GM12891 (cell line): ENCODE measurements at places on chromosomes 1 and 21.

- no peak for DNase-seq
Measured at GRCh38 chr1:63592536-63593302, 492 bp upstream of the PGM1 start.

- no peak for DNase-seq
Measured at GRCh38 chr1:39210649-39211048, 6.2 kb downstream of the MACF1 start.

DNA sequence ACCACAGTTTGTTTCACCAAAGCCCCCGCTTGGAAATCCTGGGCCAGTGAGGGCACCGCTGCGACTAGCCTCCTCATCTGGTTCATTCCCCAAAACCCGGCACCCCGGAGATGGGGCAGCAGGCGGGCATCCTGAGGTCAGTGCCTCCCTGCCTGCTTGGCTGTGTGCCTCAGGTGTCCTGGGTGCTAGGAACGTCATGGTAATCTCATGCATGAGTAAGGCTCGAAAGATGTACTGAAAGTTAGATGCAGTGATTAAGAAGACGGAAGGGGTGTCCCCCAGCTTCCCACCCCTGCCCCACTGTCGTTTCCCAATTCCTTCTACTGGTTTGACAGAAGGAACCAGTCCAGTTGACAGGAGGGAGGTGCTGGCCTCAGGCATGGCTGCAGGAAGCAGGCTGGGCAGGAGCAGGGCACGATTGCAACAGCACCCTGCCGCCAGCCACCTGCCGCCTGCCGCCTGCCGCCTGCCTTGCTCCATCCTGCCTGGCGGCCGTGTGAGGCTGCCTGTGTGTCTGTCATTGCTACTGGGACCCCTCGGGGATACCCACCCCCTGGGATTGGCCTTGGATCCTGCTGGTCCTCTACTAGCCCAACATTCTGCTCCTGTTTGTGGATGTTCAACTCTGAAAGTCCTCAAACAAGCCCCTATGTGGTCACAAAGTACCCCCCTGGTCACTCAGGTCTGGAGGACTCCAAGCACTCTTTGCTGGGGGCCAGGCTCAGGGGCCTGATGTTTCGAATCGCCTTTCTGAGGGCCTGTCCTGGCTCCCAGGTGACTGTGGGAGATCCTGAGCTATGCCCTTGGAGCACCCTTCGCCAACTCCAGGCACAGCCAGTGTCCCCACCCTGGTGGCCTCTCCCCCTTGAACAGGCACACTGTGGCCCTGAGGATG, 73.0 kb upstream of the IFFO2 start:
- no peak for DNase-seq

DNA sequence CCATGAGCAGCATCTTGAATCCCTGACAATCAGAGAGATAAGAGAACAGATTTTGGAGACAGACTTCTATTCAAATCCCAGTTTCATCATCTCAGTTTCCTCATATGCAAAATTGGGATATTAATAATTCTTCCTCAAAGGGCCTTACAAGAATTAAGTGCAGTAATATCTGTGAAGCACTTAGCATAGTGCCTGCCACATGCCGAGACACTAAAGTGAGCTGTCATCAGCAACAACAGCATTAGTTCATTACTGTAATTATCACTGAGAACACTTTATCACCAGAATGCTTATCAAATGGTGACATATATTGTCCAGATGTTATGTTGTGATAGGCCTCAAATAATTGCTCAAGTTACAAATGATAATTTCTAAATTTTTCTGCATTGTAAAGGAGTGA, 922 bp upstream of the FCRLB start:
- no peak for DNase-seq

DNA sequence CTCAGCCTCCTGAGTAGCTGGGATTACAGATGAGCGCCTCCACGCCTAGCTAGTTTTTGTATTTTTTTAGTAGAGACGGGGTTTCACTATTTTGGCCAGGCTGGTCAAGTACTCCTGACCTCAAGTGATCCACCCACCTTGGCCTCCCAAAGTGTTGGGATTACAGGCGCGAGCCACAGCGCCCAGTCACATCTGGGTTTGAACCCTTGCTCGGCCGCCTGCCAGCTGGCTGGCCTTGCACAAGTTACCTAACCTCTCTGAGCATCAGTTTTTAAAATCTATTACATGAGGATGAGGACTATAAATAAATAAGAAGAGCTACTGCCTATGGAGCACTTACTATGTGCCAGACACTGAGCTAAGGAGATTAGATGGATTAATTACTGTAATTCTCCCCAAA, 17.7 kb upstream of the PADI2 start:
- no peak for DNase-seq

GRCh38 chr1:228415853-228416216, 826 bp downstream of the TRIM17 start:
- no peak for DNase-seq

DNA sequence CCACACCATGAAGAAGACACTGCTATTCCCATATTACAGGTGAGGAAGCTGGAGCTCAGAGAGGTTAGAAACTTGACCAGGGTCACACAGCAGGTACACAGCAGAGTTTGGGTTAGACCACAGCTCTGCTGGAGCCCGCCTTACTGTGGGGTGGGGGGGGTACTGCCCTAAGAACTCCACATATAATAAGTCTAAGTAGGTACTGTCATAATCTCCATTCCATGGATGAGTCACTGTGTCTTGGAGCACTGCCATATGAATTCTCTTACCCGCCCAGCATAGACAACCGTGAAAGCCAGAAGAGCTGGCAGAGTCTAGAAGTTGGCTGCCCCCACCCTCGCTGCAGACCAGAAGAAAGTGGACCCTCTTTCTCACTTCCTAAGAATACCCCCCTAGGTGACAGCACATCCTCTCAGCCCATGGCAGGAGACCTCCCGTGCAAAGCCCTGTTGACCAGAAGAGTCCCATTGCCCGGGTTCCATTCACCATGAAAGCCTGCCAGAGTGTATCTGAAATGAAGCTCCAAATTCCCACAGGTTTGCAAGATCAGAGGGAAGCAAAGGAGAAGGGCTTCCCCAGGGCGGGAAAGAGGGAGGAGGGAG, 5.2 kb upstream of the PLA2G2D start:
- no peak for DNase-seq

DNA sequence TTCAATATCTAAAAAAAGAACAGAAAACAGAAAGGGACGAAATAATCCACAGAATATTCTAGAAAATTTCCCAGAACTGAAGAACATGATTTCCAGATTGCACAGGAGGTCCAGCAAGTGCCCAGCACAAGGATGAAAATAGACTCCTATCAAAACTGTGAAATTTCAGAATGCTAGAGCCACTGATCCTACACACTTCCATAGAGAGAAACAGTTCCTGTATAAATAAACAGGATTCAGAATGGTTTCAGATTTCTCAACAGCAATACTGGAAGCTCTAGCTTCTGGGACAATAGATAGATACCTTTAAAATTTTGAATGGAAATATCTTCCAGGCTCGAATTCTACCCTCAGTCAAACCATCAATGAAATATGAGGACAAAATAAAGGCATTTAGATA, 4.6 kb downstream of the TARBP1 start:
- DNase-seq, result no peak

GRCh38 chr21:29193072-29193471, 62.6 kb downstream of the MAP3K7CL start:
- no peak for DNase-seq

DNA sequence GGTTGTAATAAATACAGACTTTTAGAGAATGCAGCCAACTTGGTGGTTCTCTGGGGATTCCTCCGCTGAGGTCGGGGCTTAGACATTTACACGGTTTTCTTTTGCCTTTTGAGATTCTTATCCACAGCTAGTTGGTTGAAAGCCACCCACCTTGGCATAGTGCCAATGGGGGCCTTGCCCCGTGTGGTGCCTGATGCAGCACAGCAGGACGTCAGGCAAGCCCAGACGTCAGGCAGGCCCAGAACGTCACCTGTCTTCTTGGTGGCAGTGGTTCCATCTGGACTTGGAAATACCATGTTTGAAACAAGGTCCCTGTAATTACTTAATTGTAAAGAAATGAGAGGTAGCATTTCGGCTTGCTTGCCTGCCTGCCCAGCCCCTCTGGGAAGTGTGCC, 78.5 kb downstream of the GALNT2 start:
- no peak for DNase-seq

DNA sequence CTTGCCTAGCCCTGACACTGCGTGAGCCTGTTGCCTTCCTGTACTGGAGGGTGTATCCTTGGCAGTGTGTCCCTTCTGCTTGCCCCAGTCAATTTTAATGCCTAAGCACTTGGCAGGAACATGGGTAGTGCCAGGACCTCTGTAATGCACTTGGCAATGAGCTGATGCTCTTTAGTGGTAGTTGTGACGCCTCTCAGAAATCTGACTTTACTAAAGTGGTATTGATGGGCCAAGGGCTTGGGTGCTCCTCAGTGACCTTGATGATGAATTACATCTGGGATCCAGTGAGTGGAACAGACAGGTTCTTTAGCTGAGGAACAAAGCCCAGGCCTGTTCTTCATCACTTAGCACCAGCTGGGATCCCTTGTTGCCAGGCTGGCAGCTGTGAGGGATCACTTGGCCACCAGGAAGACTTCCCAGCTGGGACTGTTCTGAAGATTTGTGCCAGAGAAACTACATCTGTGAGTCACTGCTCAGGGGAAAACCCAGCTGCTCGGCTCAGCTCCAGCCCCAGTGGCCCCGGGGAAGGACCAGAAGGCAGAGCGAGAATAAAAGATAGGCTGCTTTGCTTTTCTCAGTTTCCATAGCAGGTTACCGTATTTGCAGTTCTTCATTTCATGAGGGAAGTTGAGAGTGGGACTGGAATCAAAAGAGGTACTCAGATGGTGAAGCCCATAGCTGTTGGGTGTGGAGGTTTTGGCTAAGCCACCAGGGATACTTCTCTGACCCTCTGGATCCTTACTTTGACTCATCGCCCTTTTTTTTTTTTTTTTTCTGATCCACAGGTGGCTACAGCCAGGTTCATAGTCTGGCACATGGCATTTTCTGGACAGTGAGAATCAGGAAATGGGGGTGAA, 28.5 kb upstream of the KCNA2 start:
- DNase-seq, result peak; percentile 32

- no peak for DNase-seq
Measured at GRCh38 chr1:33459691-33460090, 12.8 kb upstream of the ZSCAN20 start.

- DNase-seq, result no peak
Measured at GRCh38 chr1:188877668-188878067, 1600.0 kb downstream of the BRINP3 start.

DNA sequence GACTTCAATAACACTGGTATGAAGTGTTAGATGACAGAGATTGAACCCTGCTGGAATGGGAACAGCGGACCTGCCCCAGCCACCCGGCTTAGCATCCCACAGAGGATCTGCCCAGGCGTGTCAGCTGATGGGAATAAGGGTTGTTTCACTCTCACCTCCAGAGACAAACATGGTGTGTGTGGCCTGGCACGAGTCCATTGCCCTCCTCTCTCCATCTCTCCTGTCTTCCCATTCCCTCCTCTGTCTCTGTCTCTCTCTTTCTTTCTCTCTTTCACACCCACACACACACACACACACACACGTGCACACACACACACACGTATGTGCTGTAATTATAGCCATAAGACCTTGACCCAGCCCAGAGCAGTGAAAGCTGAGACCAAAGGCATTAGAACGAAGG, 200.2 kb downstream of the HIVEP3 start:
- no peak for DNase-seq

DNA sequence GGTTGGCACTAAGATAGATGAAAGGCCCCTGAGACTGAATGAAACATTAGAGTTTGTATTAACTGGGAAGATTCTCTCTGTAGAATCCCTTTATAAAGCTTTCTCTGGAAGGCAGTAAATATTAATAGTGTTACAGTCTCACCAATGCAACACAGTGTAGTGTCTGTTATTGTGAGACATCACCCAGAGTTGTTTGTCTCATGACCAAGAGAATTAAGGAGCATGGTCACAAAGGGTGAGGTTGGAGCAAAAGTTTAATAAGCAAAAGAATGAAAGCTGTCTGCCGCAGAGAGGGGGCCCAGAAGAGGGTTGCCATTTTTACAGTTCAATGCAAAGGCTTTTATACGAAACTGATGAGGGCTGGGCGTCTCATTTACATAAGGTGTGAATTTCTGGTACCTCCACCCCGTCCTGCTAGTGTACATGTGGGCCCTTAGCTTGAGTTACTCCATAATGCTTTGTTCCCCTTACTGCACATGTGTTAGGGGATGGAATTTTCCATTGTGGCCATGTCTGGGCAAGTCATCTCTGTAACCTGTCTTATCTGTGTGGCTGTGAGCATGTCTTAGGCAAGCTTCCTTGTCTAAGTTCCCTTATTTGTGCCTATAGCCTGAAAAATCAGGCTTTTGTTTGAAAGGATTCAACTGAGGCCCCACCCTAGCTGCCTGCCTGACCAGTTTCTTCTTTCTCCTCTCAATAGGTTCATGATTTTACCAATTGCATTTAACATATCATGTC, 184.1 kb downstream of the RASAL2 start:
- DNase-seq, result no peak

- no peak for DNase-seq
Measured at GRCh38 chr1:161187311-161187710, 10.0 kb upstream of the B4GALT3 start.

GRCh38 chr1:27574001-27574781, 29.8 kb downstream of the AHDC1 start:
- no peak for DNase-seq

GRCh38 chr1:216888731-216889130, 165.5 kb upstream of the ESRRG start:
- DNase-seq, result no peak

DNA sequence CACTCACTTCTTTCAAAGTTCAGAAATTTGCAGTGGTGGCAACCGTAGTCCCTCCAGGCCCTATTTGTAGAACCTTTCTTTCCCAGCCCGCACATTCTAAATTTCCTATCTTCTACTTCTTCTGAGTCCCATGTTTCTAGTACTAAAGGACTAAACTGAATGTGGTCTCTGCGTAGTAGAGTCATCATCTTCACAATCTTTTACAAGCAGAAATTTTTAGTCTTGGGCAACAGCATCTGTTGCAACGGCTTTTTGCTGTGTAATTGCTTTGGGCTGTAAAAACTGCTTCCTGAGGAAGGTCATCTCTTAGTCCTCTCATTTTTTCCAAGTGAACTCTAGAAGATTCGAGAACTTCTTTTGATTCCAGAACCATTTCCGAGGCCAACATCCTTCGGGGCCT, 23.9 kb downstream of the VAV3 start:
- DNase-seq, result no peak

DNA sequence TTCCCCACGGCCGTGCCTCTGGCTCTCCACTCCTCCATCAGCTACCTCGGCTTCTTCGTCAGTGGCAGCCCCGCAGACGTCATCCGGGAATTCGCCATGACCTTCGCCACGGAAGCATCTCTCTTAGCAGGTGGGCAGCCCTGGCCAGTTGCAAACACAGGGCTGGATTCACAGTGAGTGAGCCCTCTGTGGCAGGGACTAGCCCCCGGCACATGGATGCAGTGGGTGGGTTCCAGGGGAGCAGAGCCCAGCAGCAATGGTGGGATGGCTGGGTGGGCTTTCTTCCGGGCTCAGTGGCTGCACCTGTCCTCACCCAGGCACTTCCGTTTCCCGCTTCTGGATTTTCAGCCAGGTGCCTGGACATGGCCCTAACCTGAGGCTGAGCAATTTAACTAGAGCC, 9.4 kb downstream of the UBASH3A start:
- DNase-seq, result no peak

DNA sequence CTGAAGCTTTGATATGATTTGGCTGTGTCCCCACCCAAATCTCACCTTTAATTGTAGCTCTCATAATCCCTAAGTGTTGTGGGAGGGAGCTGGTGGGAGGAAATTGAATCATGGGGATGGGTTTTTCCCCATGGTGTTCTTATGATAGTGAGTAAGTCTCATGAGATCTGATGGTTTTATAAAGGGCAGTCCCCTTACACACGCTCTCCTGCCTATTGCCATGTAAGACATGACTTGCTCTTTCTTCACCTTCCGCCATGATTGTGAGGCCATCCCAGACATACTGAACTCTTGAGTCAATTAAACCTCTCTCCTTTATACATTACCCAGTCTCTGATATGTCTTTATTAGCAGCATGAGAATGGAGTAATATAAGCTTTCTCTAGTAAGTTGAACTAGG, 261.9 kb downstream of the HLX start:
- DNase-seq, result no peak
